ENCODE measurements at places on chromosomes 4 and X.

- no peak for DNase-seq
Measured at GRCh38 chrX:1386338-1387127, 5.4 kb downstream of the SLC25A6 start.

DNA sequence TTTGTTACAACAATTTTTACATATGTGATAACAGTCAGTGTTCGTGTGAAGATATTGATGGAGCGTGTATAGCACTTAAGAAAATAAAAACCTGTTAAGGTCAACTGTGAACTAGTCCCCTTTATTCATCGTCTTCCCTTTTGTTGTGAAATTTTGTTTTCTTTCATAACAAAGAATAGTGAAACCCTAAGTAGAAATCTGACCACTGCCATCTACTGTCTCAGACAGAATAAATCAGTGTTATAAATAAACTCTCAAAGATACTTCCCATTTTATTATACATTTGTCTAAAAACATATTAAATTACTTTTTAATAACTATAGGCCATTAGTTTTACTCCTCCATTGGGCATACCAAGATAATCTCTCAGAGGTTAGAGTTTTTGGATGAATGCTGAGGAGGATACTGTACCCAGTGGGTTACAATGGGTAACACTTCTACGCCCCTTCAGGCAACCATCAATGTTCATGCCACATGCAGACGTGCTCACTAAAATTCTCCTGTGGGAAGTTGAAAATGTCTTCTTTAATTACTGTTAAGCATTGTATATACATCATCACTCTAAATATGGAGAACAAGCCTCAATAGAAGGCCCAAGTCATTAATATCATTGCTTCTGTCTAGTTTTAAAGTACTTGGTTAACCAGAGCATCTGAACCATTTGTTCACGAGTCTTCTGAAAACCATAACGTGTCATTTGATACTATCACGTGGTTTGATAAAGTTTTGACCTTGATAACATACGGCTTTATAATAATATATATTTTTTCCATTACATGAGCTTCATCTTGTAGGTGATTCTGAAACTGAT, 171.2 kb downstream of the TMA16 start:
- no peak for DNase-seq

- DNase-seq, result no peak
Measured at GRCh38 chr4:71050809-71051208, 57.4 kb downstream of the DCK start.

- no peak for DNase-seq
Measured at GRCh38 chr4:106996490-106996889, 39.6 kb downstream of the DKK2 start.

- DNase-seq, result no peak
Measured at GRCh38 chr4:135269125-135269890, 1067.7 kb upstream of the PABPC4L start.

- peak; percentile 41 for DNase-seq
Measured at GRCh38 chrX:65596270-65597034, 61.9 kb upstream of the LAS1L start.

DNA sequence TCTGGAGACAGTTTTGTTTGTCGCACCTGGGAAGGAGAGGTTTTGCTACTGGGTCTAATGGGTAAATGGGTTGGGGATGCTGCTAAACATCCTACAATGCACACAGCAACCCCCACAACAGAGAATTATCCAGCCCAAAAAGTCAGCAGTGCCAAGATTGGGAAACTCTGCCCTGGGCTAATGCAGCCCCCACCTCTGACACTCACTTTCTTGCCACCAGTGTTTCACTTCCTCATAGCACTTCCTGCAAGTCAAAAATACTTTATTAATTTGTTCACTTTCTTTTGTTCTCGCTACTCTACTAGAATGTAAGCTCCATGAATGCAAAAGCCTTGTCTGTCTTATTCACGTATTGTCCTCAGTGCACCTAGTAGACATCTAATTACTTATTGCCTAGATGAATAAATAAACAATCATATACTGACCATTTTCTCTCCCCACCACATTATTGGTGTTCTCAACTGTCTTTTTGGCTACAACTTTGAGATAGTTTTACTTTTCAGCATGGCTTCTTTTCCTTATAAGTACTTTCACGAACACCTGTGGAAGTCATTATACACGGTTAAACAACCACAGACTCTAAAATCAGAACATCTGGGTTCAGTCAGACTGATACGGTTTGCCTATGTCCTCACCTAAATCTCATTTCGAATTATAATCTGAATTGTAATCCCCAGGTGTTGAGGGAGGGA, 82.0 kb upstream of the PITX2 start:
- no peak for DNase-seq

Data from activated CD4-positive, alpha-beta T cell treated with anti-CD3 and anti-CD28 coated beads, Interleukin-2, amount 50 U/mL, for 1 hour (primary cell).